CD4-positive, alpha-beta T cell treated with Interleukin-6 for 4 hours (primary cell): ENCODE measurements at places on chromosomes 6 and 20.

- DNase-seq: no peak
Measured at GRCh38 chr20:32473231-32474008, 111.7 kb downstream of the NOL4L start.

DNA sequence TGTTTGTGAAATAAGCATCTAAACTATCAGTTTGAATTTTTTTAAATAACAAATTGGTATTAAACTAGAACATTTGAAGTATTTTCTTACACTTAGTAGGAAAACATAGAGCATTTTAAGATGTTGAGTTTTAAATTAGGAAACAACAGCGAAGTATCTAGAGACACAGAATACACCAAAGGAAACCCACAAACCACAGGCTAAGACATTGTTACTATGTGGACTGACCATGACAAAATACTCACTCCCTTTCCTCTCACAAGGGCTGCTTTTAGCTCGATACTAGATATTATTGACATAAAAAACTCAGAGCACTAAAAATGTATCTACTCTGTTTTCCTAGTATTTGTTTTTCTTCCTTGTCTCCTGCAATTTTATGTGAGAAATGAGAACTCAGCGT is 266.0 kb upstream of the CITED2 start:
- no peak for DNase-seq

DNA sequence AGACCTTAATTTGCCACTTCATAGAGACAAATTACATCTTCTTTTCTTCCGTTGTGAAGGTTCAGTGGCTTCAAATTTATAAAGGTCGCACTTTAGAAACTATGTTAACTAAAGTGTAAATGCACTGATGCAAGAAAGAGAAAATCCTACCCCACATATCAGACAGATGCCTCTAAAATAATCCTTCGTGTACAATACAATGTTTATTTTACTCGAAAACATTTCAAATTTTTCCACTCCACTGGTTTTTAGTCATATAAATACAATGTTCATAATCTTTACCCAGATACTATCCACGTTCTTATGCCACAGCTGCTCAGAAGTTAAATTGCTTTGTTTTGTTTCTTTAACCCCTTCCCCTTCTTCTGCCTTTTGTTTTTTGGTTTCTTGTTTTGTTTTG is 140.3 kb upstream of the LAMP5 start:
- no peak for DNase-seq

GRCh38 chr20:42652266-42652665 is 537.4 kb downstream of the PTPRT start:
- DNase-seq: no peak

DNA sequence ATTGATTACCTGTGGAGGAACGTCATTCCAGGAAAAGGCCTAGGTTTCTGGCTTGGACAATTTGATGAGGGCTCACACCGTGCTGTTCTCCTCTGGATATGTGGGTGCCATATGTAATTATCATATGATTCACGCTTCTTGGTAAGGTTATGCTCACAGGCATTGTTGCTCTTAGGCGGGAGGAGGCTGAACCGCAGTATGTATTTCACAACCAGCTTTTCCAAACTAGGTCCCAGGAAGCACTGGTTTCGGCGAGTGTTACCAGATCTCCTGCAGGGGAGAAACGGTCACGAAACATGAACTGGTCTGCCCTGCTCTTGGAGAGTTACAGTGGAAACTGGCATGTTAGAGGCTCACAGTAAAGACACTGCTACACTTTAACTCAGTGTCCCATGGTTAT is 793 bp upstream of the FAM50B start:
- DNase-seq: no peak
